ENCODE measurements at places on chromosomes 12 and 14.

GRCh38 chr12:95102916-95103671 is 29.7 kb upstream of the NR2C1 start:
- DNase-seq, result peak; percentile 86

- DNase-seq, result no peak
These were observed 6.7 kb upstream of the RPS6KA5 start for GRCh38 chr14:91067186-91067585.

DNA sequence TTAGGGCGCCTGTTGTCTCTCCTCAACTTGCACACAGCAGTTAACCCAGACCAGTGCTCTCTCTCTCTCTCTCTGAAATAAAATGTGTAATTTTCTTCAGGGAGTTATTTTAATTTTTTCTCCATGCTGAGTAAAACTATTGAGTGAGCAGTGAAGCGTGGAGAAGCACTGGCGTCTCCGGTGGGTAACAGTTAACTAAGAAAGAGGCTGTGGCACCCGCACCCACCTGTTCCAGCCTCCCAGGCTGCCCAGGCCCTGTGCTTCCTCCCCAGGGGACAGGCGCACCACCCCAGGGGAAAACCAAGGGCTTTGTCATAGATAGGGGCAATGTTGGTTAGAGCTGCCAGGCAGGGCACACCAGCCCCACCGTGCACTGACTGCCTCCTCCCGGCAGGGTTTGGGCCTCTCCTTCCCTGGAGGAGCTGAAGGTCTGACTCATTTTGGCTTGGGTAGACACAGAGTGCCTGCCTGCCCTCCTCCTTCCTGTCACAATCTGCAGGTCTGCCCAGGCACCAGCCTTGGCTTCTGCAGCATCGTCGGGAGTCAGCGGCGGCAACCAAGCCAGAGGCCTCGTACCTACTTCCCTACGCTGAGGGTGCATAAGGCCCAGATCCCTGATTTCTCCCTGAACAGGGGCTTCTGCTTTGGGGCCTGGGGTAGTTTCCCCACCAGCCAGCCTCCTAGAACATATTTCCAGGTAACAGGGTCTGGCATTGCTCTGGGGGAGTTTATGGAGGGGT is 3.9 kb downstream of the HOXC5 start:
- DNase-seq, result peak; percentile 63

- no peak for DNase-seq
These were observed 320.7 kb upstream of the ATP2B1 start for GRCh38 chr12:90029317-90029716.

DNA sequence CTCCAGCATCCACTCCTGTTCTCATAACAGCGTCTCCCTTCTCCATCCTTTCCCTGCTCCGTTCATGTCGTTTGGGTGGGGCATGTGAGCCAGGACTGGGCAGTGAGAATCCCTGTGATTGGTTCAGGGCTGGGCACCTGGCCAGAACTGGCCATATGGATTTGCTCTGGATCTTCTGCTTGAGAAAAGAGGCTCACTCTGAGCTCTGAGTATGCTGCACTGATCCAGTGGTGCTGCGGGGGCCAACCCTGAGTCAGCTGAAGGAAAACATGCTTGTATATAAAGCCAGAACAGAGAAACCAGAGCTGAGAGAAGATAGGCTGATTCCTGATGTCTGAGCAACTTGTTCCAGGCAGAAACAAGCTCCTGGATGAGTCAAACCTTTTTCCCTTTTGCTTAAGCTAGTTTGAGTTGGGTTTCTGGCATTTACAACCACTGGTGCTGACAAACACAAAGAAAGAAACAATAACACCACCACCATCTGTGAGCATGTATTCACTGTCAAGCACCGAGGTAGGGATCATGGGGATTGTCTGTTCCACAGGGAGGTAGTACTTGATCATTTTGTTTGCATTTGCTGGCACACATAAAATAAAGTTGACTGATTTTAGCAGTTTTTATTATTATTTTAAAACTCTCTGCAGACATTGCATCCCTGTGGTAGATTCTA is 14.0 kb upstream of the HPD start:
- peak; percentile 99 for DNase-seq

- DNase-seq, result no peak
These were observed at the start of gene RD3L for GRCh38 chr14:103941973-103942736. Gene RD3L, minus strand, starts transcription at chr14:103942529. Its CDS starts 834 bp downstream, at chr14:103941695.
